ENCODE measurements at places on chromosomes 1 and 21.

DNA sequence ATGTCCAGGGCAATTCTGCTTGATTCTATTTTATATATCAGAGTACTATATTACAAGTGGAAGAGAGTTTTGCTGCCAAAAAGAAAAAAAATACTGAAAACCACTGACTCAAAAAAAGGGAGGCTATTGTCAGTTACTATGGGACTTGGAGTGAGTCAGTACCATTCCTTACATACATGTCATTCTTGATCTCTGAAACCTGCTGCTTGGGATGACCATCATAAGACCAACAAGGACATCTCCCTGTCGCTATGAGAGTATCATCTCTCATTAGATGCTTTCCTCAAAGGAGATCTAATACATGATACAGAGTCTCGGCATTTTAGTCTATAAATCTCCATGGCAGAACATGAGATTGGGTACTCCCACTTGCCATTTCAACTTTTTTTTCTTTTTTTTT, 11.8 kb upstream of the INPP5B start:
- DNase-seq = peak; percentile 82

DNA sequence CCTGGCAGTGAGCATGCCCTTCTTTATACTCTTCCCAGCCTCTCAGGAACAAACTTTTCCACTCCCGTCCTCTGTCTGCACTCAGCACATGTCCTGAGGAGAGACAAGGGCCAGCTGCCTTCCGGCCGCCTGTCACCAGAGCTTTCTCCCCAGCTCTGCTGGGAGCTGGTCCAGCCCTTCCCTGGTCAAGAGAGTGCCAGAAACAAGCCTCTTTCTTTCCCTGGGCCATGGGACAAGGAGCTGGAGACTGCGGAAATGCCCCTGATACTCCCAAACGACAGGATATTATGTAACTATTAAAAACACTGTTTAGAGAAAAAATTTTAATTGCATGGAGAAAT, 10.4 kb downstream of the LAMB3 start:
- DNase-seq = no peak

DNA sequence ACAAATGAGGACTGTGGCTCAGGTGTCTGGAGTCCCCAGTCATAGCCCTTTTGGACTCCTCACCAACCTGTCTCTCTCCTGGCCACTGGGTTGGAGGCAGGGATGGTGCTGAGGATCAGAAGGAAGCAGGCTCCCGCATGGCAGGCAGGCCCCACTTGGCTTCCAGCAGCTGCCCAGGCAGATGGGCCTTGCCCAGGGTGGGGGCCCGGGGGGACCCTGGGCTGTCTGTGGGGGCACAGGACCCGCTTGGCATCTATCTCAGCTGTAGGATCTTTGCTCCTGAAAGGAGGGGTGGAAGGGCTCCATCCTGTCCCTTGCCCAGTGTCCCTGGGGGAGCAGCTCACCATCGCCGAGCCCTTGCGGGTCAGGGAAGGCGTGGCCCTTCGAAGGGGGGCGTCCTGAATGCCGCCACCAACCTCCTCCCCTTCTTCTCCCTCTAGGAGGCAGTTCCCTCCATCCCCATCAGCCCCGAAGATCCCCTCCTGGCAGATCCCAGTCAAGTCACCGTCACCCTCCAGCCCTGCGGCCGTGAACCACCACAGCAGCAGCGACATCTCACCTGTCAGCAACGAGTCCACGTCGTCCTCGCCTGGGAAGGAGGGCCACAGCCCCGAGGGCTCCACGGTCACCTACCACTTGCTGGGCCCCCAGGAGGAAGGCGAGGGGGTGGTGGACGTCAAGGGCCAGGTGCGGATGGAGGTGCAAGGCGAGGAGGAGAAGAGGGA, 154.5 kb downstream of the PEX14 start:
- no peak for DNase-seq

DNA sequence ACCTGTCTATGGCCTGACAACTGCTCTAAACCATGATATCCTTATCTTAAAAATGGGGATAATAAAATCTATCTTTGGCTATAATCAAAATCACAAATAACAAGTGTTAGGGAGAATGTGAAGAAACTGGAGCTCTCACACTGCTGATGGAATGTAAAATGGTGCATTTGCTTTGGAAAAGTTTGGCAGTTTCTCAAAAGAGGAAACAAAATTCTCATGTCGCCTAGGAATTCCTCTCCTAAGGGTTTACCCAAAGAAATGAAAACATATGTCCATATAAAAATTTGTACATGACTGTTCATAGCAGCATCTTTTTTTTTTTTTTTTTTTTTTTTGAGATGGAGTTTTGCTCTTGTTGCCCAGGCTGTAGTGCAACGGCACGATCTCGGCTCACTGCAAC, 64.3 kb downstream of the ZNF281 start:
- no peak for DNase-seq

- no peak for DNase-seq
These were observed 9.3 kb upstream of the GREM2 start for GRCh38 chr1:240621249-240621648.

DNA sequence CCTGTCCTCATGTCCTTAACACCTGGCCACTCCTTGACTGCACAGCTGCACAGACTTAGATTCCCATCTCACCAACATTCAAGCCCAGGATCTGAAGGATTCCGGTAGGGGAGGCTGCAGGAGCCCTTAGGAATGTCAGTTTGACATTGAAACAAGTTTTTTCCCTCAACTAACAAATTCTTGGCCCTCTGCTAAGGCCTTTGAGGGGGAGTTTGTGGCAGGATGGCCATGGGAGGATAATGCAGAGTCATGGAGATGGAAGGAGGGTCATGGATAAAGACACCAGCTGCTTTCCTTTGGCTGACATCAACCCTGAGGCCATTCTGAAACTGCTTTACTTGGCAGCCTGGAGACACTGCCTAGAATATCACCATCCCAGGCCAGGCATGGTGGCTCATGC, 63.4 kb upstream of the PPP2R5A start:
- no peak for DNase-seq

GRCh38 chr1:240616018-240616417, 4.1 kb upstream of the GREM2 start:
- no peak for DNase-seq

DNA sequence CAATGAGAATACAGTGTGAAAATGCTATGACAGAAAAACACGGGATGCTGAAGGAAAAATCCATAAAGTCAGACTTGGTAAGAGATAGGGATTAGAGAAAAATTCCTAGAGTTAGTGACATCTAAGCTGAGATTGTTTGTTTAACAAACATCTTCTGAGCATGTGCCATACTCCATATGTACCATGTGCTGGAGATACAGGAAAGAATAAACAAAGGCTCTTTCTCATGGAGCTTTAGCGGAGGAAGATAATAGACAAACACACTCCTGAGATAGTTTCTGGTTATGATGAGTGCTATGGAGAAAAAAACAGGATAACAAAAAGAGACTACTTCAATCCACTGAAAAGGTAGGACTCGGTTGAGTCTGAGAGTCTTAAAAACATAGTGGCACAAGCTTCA, 22.0 kb upstream of the AIM2 start:
- DNase-seq = no peak

- DNase-seq = no peak
These were observed 48.5 kb upstream of the ZNF644 start for GRCh38 chr1:91070298-91070697.

DNA sequence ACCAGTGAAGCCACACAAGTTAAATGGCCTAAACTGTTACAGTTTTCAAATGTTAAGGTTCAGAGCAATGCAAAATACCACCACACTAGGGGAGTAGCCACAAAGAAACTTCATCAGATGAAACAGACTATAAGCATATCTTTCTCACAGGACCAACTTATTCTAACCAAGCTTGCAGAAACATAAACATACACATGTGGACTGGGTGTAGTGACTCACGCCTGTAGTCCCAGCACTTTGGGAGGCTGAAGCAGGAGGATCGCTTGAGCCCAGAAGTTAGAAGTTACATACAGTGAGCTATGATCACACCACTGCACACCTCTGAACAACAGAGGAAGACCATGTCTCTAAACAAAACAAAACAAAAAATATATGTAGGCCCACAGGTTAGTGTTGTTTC, 17.3 kb downstream of the WDR47 start:
- DNase-seq = peak; percentile 7

DNA sequence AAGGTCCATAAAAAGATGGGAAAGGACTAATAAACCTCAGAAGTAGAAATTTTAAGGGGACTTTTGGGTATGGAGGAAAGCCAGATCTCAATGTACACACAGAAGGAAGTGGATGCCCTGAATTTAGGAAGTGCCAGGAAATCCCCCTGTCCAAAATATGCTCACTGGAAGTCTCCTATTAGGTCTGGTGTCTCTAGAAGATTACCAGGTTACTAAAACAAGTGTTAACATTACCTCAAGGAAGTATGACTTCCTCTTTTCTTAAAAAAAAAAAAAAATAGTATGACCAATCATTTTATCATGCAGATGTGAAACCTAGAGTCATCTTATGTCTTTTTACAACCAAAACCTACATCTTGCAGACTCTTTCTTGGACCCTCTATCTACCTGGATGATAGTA, 30.7 kb downstream of the CD58 start:
- DNase-seq = no peak

DNA sequence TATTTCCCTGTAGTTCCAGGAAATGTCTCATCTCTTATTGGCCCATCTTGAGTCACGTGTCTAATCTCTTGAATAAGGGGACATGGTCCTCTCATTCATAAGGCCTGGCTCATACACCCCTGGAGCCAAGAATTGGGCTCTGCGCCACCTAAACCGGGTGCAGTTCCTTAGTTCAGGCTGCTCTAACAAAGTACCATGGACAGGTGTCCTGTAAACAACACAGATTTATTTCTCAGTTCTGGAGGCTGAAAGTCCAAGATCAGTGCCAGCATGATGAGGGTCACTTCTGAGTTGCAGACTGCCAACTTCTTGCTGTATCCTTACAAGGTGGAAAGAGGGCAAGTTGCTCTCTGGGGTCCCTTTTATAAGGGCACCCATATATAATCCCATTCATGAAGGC, 60.2 kb upstream of the VAMP3 start:
- DNase-seq = no peak

GRCh38 chr1:59671066-59671952, 143.4 kb upstream of the HOOK1 start:
- no peak for DNase-seq

GRCh38 chr21:30238168-30238567, 22.3 kb upstream of the CLDN8 start:
- no peak for DNase-seq

GRCh38 chr1:234979296-234980279, 149.0 kb downstream of the TOMM20 start:
- DNase-seq = no peak

GRCh38 chr21:45986316-45987051, 4.9 kb downstream of the COL6A1 start:
- DNase-seq = no peak

- no peak for DNase-seq
These were observed 25.4 kb downstream of the CFAP57 start for GRCh38 chr1:43197343-43198127.

- no peak for DNase-seq
These were observed 5.2 kb upstream of the AKNAD1 start for GRCh38 chr1:108862017-108862610.

DNA sequence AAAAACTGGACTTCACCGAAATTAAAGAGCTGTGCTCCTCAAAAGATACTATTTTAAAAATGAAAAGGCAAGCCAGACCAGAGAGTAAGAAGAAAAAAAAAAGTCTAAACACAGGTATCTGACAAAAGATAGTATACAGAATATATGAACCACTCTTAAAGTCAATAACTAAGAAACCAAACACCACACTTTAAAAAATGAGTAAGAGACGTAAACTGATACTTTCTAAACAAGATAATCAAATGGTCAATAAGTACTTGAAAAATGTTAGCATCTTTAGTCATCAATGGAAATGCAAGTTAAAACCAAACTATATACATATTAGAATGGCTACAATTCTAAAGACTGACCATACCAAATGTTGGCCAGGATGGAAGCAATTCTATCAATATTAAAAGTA, 77.6 kb downstream of the EVI5 start:
- no peak for DNase-seq

DNA sequence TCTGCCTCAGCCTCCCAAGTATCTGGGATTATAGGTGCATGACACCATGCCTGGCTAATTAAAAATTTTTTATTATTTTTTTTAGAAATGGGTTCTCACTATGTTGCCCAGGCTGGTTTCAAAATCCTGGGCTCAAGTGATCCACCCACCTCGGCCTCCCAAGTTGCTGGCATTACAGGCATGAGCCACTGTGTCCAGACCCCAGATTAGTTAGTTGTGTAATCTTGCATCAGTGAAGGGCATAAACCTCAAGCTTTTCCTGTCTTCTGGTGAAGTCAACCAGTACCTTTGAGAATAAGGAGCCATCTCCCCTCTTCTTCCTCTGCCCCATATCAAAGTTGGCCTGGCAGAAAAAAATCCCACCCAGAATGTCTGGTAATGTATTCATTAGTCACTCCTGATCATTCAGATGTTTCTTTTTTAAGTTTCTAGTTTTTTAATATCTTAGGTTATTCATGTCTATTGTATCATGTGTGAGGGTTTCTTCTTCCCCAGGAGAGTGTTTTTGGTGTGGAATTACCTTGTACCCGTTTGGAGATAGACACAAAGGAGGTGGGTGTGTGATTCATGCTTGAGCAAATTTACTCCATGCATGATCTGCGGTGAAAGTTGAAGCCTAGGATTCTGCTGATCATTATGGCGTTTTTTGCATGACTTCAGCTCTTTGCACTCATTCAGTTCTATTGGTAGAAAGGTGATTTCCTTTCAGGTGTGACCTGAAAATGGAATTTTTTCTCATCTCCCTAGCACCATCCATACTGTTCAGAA, 144.0 kb downstream of the FMN2 start:
- DNase-seq = no peak

DNA sequence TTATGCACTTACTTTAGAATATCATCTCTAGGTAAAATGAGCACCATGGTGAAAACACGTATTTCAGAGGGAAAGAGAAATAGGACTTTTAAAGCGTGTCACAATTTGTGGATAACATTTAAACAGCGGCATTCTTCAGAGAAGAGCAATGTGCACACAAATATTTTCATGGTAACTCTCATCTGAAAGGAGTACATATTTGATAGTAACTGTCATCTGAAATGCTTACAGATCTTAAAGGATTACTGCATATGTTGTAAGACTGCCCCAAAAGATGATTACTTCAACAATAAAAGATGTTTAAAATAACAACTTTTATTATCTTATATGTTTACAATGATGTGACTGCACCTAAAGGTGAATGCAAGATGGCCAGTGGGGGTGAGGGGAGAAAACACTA, 408.8 kb downstream of the PLA2G4A start:
- DNase-seq = no peak

GRCh38 chr1:154141240-154141639, 13.6 kb downstream of the NUP210L start:
- no peak for DNase-seq

- DNase-seq = no peak
These were observed 18.4 kb upstream of the CD101 start for GRCh38 chr1:116983112-116983511.

GRCh38 chr1:157117527-157118057, 18.0 kb upstream of the ETV3L start:
- DNase-seq = no peak

- peak; percentile 84 for DNase-seq
These were observed 14.0 kb downstream of the HSF2BP start for GRCh38 chr21:43645136-43645891.

Data from brain microvascular endothelial cell (primary cell).